ENCODE measurements at places on chromosomes 5 and 9. TPM values are rescaled to one million over a fixed set of nuclear protein-coding genes. Genes with fewer than 3 reads are reported as not detected.

- DNase-seq, result no peak
Observed at GRCh38 chr5:6926491-6927038, 213.3 kb downstream of the TENT4A start.

- no peak for DNase-seq
Observed at GRCh38 chr9:76257311-76257710, 136.9 kb downstream of the RFK start.

DNA sequence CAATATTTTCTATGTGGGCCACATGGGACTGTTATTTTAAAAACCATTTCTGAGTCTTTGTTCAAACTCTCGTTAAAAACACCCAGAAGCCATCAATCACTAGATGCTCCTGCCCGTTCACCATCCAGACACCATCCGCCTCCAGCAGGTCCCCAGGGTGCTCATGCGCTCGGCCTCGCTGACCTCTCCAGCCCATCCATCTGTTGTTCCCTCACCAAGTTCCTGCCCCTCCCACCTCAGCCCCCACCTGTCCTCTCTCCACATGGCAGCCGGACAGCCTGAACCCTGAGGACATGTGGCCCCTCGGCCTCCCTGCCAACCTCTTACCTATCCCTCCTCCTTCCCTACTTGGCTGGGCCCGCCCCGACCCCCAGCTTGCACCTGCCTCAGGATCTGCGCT lies 31.6 kb downstream of the NSUN2 start:
- DNase-seq, result no peak

GRCh38 chr9:33719581-33720374 lies 75.6 kb upstream of the PRSS3 start:
- DNase-seq, result no peak

DNA sequence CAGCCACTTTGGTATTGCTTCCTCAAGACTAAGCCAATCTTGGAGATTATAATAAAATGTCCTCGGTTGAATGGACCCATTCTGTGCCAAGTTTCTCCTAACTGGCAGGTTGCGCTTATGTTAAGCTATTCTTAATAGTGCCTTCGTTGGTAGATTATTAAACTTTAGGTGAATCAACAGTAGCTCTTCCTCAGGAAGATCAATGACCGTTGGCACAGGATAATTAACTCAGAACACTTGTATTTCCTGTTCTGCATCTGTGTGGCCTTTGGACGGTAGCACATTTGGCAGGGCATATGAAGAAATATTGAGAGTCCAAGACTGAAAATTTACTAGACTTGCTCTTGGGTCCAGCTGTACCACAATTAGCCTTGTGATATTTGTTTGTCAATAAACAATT lies 402.9 kb downstream of the MLLT3 start:
- DNase-seq, result no peak

- DNase-seq, result no peak
Observed at GRCh38 chr9:128995791-128996190, 32.3 kb downstream of the SH3GLB2 start.

GRCh38 chr9:82331079-82331478 lies 342.5 kb downstream of the SPATA31D1 start:
- no peak for DNase-seq

- no peak for DNase-seq
Observed at GRCh38 chr5:33531824-33532223, 91.1 kb downstream of the TARS1 start.

DNA sequence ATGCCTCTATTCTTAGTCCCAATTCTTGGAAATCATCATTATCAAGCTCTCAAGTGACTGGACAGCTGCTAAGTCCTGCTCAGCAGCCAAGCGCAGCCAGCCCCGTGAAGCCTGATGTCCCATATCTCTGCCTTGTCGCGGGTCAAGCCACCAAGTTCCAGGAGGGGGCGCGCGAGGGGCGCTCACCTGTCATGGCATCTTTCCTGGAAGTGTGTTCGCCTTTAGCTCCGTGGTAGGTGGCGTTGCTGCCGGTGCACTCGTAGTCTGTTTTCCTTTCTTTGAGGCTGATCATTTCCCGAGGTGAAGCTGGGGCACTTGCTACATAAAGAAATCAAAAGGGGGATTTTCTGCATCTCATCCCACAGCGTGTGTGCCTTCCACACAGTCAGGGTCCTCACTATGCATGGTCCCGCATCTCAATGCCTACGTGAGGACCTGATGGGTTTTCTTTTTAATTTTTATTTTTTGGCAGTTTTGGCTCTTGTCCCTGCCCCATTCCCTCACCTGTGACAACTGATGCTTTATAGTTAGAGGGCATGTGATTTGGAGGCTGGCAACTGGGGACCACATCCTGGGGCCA lies 227.0 kb upstream of the DAP start:
- DNase-seq, result peak; percentile 51

- no peak for DNase-seq
Observed at GRCh38 chr5:163350083-163350482, 87.3 kb upstream of the CCNG1 start.

GRCh38 chr9:136544964-136545691 lies 720 bp downstream of the NOTCH1 start:
- DNase-seq, result no peak

GRCh38 chr5:18972177-18972576 lies 1015.8 kb downstream of the CDH18 start:
- DNase-seq, result no peak

DNA sequence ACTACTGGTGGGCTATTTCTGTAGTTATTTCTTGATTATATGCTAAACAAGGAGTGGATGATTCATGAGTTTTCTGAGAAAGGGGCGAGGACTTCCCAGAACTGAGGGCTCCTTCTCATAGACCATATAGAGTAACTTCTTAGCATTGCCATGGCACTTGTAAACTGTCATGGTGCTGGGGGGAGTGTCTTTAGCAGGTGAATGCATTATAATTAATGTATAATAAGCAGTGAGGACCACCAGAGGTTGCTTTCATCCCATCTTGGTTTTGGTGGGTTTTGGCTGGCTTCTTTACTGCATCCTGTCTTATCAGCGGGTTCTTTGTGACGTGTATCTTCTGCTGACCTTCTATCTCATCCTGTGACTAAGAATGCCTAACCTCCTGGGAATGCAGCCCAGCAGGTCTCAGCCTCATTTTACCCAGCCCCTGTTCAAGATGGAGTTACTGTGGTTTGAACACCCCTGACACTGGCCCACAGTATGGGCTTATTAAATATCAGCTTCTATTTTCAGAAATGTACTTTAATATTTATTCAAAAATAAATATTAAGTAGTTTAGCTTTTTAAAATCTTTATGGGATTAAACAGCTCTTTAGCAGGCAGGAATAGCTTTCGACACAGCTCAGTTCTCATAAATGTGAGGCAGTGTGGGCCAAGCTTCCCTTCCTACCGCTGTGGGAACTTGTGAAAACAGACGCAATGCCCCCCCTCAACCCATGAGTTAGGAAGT lies 44.4 kb downstream of the GALNT12 start:
- no peak for DNase-seq

The PCDHGB4 gene
- polyA plus RNA-seq, result 5.9 TPM

The BHMT gene
- 342 TPM for polyA plus RNA-seq

The RNF180 gene
- 9.6 TPM for polyA plus RNA-seq

The FRRS1L gene
- polyA plus RNA-seq, result 4.0 TPM

The MOB3B gene
- polyA plus RNA-seq, result 4.9 TPM

The ALDOB gene
- polyA plus RNA-seq, result 689 TPM
